GM12865 (cell line): ENCODE measurements at places on chromosomes 1 and 21.

DNA sequence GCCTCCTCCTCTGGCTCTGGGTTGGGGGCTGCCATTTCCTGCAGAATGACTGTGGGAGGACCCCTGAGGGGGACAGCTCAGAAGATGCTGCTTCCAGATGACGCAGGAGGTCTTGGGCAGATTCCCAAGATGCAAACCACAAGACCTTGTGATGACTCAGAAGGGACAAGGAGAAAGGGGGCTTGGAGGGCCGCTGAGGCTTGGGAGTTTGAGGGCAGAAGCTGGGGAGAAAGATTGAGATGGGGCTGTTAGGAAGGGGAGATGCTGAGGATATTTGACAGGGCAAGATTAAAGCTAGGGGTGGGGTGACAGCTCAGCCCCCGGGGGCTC lies 7.5 kb downstream of the PTPRU start:
- no peak for DNase-seq

DNA sequence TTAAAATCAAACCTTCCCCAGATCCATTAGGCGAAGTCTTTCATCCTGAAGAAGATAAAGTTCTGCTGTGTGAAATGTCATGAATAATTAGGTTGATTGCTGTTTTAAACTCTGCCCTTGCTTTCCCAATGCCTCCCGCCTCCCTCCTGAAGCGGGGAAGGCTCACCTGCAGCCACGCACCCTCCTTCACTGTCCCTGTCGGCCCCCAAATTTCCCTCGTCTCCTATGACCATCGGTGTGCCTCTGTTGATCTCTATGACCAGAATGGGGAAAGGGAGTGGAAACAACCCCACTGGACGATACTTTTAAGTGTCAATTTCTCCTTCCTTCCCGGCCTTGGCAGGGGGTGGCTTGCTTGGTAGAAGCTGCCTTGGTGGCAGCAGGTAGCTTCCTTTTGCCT lies 35.1 kb downstream of the LHX4 start:
- no peak for DNase-seq

DNA sequence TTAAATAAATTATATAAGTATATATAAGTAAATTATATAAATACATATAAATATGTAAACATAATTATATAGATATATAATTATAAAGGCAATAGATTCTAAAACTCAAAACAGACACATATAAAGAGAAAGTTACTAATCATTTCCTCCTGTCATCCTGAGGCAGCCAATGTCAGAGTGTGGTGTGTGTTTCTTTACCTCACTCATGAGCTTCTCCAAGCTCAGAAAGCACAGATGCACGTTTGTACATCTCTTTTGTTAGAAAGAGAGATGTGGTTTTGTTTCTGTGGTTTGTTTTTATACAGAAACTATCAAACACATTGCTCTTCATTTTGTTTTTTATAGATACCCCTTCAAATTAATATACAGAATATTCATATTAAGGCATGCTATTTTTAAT lies 594.8 kb downstream of the USP25 start:
- no peak for DNase-seq

GRCh38 chr1:175176246-175176645 lies 16.3 kb downstream of the KIAA0040 start:
- DNase-seq, result no peak

- DNase-seq, result no peak
These were observed 90.6 kb downstream of the C1orf94 start for GRCh38 chr1:34267326-34267725.

GRCh38 chr1:94755675-94756074 lies 64.5 kb upstream of the SLC44A3 start:
- peak; percentile 16 for DNase-seq

- no peak for DNase-seq
These were observed 6.2 kb upstream of the APCS start for GRCh38 chr1:159581422-159581821.

GRCh38 chr1:234188454-234188792 lies 184.8 kb upstream of the COA6 start:
- peak; percentile 15 for DNase-seq

DNA sequence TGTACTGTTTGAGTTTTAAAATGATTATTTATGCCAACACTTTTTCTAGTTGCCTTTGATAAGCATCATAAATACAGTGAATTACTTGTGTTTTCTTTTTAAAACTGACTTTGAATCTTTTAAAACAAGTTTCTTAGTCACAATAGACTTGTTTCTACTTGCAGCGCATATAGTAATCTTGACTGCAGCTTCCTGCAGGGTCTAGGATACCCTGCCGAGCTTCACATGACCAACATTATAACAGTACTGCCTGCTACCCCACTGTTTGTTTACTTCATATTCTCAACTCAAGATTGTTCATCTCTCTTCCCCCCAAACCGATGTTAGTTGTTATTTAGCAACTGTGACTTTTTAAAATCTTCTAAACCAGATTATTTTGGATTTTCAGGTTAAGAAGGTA lies 751.3 kb upstream of the NEGR1 start:
- no peak for DNase-seq

DNA sequence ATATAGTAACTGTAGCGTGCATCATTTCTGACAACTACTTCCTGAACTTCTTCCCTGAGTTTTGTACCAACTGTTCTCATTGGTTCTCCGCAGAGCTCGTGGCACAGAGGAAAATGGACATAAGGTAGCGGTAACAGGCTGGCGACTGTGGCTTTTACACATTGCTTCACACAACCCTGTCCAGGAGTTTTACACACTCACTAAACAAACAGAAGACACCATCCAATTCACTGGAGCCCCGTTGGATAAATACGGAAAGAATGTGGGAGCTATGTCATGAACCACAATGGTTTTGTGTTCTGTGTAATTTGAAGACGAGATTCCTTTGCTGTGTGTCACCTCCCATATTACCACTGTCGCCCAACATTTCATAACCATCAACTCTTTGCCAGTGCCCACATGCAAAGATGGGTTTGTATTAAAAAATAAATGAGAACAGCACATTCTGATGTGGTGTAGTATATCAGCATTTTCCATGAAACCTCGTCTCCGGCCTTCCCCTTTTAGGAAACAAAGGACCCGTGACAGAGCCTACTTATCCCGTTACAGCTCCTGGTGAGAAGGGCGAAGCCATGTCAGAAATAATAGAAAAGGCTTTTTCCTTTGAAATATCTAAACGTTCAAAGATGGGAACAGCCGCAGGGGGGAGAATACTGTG lies 47.4 kb upstream of the ENAH start:
- no peak for DNase-seq

- DNase-seq, result peak; percentile 56
These were observed 48.1 kb downstream of the AHDC1 start for GRCh38 chr1:27555700-27556424.

DNA sequence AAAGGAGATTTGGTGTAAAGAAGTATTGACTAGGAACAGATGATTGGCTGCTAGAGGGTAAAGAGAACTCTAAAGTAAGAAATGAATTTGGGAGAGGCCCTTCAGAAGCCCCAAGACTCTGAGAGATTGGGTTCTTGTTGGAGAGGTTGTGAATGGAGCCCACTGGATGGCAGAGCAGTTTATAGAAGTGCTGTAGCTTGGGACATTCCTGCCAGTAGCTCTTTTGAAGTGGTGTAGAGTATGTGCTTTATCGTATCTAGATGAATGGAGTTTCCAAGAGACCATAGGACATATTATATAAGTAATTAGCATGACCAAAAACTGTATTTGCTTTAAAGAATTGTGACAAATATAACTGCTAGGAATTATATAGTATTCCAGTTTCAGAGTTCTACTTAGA lies 21.3 kb downstream of the USP25 start:
- DNase-seq, result no peak

GRCh38 chr1:150955280-150955679 lies 19.4 kb downstream of the CERS2 start:
- DNase-seq, result no peak

GRCh38 chr1:119861547-119861946 lies 34.8 kb downstream of the ADAM30 start:
- DNase-seq, result no peak

DNA sequence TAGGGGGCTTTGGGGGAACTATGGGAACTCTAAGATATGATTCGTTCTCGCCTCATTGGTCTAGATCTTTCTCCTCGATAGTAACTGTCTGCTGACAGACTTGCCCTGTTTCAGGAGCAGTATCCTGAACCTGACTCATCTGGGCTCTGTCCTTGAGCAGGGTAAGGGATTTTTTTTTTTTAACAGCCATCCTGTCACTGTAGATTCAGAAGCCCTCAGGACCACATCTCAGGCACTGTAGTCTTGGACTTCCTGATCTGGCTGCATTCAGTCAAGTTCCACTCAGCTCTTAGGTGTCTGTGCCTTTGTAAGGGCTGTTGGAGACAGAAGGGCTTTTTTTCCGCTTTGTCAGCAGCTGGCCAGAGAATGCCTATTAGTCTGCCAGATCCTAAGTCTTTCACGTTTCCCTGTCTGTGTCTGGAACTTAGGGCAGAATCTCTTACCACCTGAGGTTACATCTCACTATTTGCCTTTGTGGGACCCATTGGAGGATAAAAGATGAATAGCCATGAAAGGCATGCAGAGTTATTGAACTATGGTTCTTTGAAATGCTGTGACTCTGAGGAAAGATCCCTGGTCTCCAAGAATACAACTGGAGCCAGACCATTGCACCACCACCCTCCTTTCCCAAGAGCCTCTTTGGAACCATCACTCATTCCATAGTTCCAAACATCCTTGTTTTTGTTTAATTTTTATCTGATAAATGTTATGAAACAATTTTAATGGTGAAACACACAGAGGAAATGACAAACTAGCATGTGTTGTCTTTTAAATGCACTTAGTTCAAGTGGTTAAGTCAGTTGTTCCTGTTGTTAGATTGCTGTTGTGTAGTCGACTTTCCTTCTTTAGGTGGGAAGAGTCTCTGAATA lies 49.7 kb upstream of the MACF1 start:
- no peak for DNase-seq

DNA sequence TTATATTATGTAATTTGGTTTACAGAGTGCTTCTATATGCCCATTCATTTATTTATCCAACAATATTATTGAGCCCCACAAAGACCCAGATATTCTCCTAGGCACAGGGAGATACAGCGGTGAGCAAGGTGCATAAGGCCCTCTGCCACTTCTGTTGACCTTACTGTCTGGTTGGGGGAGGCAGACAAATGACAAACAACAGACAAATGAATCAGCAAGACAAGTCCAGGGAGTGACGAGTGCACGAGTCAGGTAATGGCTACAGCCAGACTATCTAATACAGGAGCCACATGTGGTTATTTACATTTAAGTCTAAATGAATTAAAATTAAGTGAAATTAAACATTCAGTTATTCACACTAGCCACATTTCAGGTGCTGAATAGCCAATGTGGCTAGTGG lies 22.0 kb upstream of the BCAR3 start:
- DNase-seq, result peak; percentile 46

- DNase-seq, result no peak
These were observed 180.1 kb upstream of the USP25 start for GRCh38 chr21:15549671-15550070.

GRCh38 chr1:17156108-17156507 lies 36.9 kb upstream of the PADI2 start:
- DNase-seq, result peak; percentile 70

DNA sequence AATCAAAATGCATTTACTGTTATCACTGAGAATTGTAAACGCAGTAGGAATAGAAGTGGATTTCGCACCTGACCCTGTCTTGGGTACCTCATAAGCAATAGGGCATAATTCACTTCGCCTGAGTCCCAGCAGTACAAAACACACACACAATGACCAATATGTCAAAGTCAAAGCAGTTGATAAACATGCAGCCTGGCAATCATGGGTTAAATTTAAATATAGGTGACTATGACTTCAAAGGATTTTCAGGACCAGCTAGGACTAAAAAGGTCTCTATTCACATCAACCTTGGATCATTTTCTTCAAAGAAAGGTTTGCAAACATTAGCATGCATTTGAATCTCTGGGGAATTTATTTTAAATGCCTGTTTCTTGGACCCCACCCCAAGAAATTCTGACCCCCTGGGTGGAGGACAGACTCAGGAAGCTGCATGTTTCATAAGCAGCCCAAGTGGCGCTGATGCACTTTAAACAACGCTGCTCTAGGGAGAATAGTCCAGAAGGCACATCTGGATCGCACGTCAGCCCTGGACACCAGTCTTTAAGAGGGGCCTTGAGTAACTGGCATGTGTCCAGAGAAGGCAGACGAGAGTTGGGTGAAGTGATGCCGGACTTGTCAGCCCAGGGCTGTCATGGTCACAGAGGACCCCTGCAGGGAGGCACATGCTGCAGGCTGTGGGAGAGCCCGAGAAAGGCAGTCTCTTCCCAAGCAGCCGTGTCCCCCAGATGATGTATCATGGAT lies 55.7 kb upstream of the EFHD2 start:
- no peak for DNase-seq

- DNase-seq, result no peak
These were observed 62.6 kb downstream of the ZBTB18 start for GRCh38 chr1:244113532-244114320.

DNA sequence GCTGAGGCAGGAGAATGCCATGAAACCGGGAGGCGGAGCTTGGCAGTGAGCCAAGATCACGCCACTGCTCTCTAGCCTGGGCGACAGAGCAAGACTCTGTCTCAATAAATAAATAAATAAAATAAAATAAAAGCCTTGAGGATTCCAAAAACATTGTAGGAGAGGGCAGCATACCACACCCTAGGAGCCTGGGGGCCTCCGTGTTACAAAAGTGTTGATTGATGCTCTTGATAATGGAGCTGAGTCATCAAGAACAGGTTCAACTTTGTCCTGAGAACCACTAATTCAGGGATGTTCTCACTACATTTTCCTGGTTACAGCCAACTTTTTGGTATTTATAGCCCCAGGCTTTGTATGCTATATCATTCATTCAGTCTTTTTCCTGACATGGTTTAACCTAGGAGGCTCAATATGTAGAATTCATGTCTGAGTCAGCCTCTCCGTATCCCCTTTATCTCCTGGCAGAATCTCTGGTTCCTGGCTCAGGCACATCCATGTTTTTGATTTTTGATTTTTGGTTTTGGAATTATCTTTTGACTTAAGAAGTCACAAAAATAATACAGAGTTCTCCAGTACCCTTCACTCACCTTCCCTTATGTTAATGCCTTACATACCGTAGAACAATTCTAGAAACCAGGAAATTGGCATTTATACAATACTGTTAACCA lies 69.4 kb downstream of the LRRC8D start:
- DNase-seq, result no peak

- no peak for DNase-seq
These were observed 133.2 kb downstream of the DISP1 start for GRCh38 chr1:222948079-222948478.

GRCh38 chr1:153538315-153538821 lies 2.4 kb downstream of the S100A5 start:
- peak; percentile 17 for DNase-seq

DNA sequence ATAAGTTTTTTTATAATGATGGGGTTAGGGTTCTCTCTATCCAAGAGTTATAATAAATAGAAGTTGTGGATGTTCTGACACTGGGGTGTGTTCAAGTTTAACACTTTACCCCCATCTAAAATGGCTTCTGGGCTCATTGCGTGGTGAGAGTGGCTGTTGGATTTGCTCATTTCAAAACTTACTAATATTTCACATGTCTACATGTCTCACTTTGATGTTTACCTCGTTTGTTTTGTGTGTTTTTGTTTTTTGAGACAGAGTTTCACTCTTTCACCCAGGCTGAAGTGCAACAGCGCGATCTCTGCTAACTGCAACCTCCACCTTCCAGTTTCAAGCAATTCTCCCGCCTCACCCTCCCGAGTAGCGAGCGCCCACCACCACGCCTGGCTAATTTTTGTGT lies 3.7 kb downstream of the RRP1B start:
- peak; percentile 59 for DNase-seq
